ENCODE measurements at places on chromosomes 16 and 17.
A peak's percentile ranks its signal among the peaks of the same experiment; 100 is the strongest.

- peak; percentile 30 for DNase-seq
Measured at GRCh38 chr16:14289692-14290340, 218.7 kb downstream of the MRTFB start.

- DNase-seq = no peak
Measured at GRCh38 chr17:1829216-1829591, 498 bp downstream of the SMYD4 start.

GRCh38 chr17:4090898-4091297 is 51.9 kb downstream of the ZZEF1 start:
- DNase-seq = no peak

DNA sequence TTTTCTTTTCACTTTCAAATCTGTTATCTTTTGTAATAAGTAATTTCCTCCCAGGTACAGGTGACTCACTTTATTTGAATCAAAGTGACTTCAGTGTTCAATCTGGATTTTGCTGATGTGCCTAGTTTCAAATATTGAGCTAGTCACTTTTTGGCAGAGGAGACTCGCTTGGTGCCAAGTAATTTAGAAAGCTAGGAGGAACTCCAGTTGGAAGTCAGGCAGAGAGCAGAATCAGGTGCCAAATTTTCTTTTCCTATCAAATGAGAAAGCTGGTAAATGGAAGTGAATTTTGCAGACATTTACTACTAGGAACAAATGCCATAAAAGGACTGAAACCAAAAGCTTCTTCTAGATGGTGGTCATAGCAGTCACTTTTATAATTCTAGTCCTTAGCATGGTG is 656.0 kb upstream of the KIF2B start:
- no peak for DNase-seq

- DNase-seq = peak; percentile 16
Measured at GRCh38 chr16:90072442-90073105, 4.6 kb downstream of the PRDM7 start.
